ENCODE measurements at places on chromosomes 7 and 10. TPM values are rescaled to one million over a fixed set of nuclear protein-coding genes. Genes with fewer than 3 reads are reported as not detected.

Gene LIPF
- total RNA-seq = not detected

DNA sequence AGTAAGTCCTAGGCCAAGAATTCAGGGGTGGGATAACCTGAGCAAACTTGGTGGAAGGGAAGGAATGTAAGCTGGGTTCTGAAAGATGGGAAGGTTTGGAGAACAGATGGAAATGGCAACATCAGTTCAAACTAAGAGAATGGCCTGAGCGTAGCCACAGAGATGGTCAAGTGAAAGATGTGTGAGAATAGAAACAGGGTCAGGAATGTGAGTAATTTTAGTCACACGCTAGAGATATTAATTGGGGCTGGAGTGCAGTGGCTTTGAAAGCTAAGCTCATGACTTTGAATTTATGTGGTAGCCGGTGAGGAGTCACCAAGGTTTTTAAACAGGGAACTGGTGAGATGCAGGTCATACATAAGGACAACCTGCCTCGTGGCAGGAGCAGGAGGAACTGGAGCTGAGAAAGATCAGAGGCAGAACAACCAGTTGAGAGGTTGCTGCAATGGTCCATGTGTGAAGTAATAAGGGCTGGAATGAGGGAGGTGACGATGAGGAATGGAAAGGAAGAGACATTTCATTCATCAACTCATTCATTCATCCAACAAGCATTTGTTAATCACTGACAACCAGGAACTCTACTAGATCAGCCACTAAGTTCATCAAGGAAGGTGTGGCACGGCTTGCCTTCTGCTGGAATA, 12.9 kb upstream of the SORBS1 start:
- no peak for DNase-seq

DNA sequence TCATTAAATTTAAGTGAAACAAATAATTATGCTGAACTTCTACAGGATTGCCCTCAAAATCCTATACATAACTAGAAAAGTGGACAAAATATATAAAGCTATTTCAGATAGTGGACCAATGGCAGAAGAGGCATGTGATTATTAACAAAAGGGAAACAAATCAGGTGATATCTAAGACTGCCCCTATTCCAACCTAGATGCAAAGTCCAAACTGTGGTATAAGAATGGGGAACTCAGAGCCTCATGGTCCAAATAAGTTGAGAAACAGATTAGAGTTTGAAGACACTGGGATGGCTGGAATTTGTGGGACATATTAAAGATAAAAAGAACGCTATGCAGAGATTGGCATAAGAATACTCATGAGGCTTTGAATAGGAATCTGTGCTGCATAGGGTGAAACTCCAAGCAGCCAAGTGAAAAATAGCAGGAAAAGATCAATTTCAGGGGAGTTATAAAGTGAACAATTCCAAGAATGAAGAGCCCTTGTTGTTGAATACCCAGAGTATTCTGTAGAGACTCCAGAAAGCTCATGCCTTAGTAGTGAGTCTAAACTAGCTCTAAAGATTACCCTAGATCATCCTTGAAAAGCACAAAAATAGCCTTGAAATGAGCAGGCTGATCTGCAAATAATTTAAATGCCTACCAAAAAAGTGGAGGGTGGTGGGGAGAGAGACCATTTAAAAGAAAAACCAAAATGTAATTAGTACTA, 152.4 kb downstream of the IMMP2L start:
- DNase-seq = no peak

DNA sequence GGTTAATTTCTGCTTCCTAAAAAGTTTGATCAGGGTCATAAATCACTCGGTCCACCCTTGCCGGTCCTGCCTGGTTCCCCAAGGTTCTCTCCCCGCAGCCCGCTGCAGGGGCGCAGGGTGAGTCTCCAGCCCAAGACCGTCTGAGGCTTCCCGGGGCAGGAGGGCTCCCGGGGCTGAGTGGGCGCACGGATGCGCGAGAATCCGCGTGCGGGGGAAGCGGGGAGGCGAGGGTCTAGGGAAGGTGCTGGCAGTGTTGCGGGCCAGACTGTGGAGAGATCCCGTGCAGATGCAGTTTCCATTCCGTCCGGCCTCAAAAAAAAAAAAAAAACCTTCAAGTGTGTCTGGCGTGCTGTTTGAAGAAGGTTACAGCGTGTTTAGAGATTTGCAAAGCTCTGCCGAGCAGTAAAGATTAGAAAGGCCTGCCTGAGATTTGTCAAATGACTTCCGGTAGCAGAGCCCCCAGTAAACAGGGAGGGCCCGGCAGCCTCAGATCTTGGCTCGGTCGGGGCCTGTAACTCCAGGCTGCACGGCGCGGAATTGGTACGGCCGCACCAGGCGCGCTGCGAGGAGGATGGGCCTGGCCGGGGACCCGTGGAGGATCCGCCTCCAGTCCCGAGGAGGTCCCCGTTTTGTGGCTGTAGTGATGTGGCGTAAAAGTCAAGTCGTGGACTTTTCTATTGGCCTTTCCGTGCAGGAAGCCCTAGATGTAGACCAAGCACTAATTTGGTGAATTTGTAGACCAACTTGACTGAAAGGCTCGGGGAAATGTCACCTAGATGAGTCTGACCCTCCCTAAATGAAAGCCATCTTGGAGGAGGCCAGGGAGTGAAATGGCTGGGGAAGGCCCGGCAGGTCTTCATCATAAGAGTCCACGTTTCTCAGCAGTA, 293.2 kb upstream of the NFE2L3 start:
- peak; percentile 52 for DNase-seq

DNA sequence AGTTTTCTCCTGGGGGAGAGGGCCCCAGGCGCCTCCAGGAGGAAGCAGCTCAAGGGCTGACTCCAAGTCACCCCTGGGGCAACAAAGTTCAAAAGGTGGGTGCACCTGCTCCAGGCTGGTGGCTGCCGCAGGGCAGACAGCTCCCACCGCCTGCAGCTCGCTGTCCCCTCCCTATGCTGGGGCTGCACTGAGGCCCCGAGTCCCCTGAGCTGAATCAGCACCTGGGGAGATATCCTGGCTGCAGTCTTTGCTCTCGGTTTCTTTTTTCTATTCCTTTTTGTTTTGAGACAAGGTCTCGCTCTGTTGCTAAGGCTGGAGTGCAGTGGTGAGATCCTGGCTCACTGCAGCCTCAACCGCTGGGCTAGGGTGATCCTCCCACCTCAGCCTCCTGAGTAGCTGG, 183.4 kb downstream of the DNAJB6 start:
- peak; percentile 17 for DNase-seq

Gene UNC5B
- total RNA-seq = 28.4 TPM

Gene CPA2
- 0.29 TPM for total RNA-seq

GRCh38 chr7:116922545-116922944, 30.8 kb upstream of the ST7 start:
- no peak for DNase-seq

- no peak for DNase-seq
Measured at GRCh38 chr10:102682981-102683380, 31.2 kb downstream of the ARL3 start.

- peak; percentile 76 for DNase-seq
Measured at GRCh38 chr10:97550336-97551149, 22.0 kb upstream of the ANKRD2 start.

Measured in H9 (cell line).